ENCODE measurements at places on chromosomes 4 and X.
A peak's percentile ranks its signal among the peaks of the same experiment; 100 is the strongest.

GRCh38 chrX:154142950-154143745, 895 bp upstream of the OPN1LW start:
- DNase-seq = no peak

DNA sequence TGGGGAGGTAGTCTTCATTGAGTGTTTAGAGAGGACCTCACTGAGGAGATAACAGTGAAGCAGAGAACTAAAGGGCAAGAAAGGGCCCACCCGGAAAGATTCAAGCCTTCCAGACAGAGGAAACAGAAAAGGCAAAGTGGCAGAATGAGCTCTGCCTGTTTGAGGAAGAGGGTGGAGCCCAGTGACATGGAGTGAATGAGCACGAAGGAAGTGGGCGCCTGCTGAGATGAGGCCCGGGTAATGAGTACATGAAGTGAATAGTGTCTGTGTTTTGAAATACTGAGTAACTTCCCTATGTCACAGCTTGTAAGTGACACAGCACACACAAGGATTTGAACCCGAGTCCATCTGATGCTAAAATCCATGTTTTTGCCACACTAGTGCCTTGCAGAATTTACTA, 32.5 kb upstream of the TLR2 start:
- peak; percentile 15 for DNase-seq

DNA sequence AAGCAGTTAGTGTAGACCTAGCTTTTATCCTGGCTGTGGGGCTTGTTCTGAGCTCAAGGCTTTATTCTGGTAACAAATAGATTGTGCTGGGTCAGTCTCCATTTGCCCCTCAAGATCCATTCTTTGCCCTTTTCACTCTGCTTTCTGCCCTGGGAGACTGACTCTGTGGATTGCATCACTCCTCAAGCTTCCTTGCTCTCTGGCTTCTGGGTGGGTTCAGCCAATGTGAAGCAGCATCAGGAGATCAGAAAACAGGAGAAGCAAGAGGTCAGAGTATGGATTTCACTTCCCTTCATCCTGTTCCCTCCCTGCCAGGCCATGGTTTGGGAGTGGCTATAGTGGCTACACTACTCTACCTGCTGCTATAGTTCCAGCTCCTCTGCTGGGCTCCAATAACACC, 184.1 kb upstream of the NDP start:
- DNase-seq = no peak

DNA sequence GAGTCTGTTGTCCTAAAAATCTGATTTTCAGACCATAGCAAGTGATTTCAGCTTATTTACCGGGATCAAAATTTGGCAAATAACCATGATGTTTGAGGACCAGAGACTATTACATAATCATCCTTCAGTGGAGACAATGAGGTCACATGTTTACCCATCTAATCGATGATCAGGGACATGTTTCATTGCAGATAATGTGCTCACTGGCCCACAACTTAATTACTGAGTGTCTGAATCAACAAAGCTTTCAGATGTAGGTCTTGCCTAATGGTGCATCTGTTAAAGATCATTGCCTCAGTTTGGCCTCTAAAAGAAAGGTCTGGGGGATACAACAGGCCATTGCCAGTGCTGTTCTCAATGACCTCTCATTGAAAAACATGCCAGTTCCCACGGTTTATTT, 42.8 kb upstream of the KLHL34 start:
- DNase-seq = no peak

- no peak for DNase-seq
These were observed 557.7 kb downstream of the RAB28 start for GRCh38 chr4:12926189-12927066.

- no peak for DNase-seq
These were observed 545.2 kb downstream of the C4orf33 start for GRCh38 chr4:129641179-129641578.

DNA sequence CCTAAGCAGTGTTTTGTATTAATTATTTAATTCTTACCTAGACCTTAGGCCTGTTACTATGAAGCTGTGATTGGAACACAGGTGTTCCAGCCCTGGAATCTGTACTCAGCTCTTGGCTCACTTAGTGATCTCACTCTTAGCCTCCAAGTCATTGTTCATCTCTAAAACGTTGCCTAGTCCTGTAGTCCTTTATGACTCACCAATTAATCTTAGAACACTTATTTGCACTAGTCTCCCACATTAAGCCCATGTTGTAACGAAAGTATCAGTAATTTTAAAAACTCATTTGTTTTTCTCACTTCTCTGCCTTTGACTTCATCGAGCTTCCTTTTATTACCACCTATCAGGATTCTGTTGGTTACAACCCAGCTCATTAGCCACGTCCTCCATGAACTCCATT, 1224.7 kb upstream of the TENM3 start:
- DNase-seq = no peak
